Ovary (tissue), 10 donors: ENCODE measurements at places on chromosomes 12 and 14. TPM values are rescaled to one million over a fixed set of nuclear protein-coding genes. Genes with fewer than 3 reads are reported as not detected.

DNA sequence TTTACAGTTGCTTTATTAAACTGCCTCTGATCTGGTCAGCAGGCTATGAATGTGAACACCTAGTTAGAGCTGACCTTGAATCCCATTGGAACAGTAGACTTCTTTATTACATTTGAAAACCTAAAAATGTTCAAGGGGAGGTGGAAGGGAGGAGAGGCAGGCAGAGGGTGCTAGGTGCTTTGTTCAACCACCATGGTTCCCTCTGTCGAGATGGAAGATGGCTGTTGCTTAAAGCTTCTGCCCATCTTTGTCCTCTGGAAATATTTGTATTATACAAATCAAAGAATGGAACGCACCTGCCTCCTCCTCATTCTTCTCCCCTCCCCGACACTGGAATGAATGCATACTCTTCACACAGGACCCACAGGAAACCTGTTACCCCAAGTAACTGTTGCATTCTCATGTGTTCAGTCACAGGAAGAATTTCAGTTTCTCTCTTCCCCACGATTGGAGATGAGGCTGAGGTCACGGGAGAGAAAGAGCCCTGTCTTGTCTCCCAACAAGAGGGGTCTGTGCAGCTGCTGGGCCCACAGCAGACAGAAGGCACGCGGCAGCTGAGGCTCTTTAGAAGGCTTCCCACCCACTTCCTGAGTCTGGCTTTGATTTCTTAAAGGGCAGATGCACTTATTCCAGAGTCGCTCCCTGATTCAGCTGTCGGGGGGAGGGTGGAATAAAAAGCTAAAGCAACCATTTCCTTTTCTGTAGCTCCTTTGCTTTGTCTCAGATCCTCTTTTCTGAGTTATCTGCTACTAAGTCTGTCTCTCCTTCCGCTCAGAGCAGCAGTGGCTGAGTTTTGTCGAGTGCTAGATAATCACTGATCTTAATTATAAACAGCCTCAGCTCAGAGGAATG is 217.9 kb upstream of the BTG1 start:
- H3K27me3 ChIP-seq, result no peaks in the 10 kb centered on the region
- peak; percentile 26 for DNase-seq
- no peaks in the 10 kb centered on the region for H3K36me3 ChIP-seq
- no peak overlapping the region for H3K4me3 ChIP-seq

DNA sequence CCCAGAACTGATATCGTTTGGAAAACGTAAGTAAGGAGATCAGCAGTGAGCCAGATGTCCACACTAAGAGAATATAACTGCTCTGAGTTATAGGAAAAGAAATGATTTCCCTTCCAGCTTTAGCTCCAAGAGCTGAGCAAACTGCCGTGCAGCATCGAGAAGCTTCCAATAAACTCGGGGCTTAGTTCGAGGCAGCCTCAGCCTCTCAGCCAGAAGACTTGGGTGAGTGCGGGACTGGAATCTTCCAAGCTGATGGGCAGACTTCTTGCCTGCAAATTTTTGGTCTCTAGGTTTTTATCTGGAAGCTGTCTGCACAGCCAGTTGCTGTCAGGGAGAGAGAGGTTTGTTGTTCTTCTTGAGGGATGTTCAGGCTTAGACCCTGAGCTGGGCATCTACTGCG is 196.1 kb downstream of the PHETA1 start:
- no peaks in the 10 kb centered on the region for H3K36me3 ChIP-seq
- no peaks in the 10 kb centered on the region for H3K4me1 ChIP-seq
- H3K4me3 ChIP-seq, result no peak overlapping the region
- H3K27me3 ChIP-seq, result no peaks in the 10 kb centered on the region
- DNase-seq, result no peak

- no peaks in the 10 kb centered on the region for H3K36me3 ChIP-seq
- H3K27ac ChIP-seq, result no peak overlapping the region
- no peak overlapping the region for H3K4me3 ChIP-seq
- H3K4me1 ChIP-seq, result peaks cover 2% of the 10 kb centered on the region
- no peak for DNase-seq
These were observed 11.8 kb upstream of the KRT7 start for GRCh38 chr12:52221070-52221781.

- H3K4me3 ChIP-seq, result no peak overlapping the region
- H3K4me1 ChIP-seq, result no peaks in the 10 kb centered on the region
- no peaks in the 10 kb centered on the region for H3K36me3 ChIP-seq
- no peaks in the 10 kb centered on the region for H3K27me3 ChIP-seq
These were observed 9.8 kb upstream of the GMFB start for GRCh38 chr14:54498579-54498978.

GRCh38 chr14:59292921-59293534 is 104.6 kb downstream of the DAAM1 start:
- no peaks in the 10 kb centered on the region for H3K36me3 ChIP-seq
- no peak for DNase-seq
- H3K27ac ChIP-seq, result no peak overlapping the region

DNA sequence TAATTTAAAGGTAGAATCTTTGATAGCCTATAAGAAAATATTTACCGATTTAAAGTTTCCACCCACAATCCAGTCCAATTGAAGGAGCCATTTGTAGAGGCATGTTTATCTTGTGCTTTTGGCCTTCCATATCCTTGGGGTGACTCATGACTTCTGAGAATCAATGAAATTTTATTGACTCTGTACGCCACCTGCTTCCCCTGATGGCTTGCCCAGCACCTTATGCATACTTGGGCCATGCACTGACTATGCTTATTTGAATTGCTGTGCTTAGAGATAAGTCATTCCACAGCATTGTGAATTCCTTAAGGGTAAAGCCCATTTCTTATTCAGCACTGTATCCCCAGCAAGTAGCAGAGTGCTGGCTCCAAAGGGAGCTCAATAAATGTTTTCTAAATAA is 954.8 kb upstream of the SEL1L start:
- H3K27ac ChIP-seq, result no peak overlapping the region
- no peak overlapping the region for H3K4me3 ChIP-seq
- H3K27me3 ChIP-seq, result no peaks in the 10 kb centered on the region
- H3K36me3 ChIP-seq, result no peaks in the 10 kb centered on the region
- no peaks in the 10 kb centered on the region for H3K4me1 ChIP-seq

- no peak overlapping the region for H3K4me3 ChIP-seq
- no peak for DNase-seq
- H3K27ac ChIP-seq, result no peak overlapping the region
- no peaks in the 10 kb centered on the region for H3K36me3 ChIP-seq
- H3K4me1 ChIP-seq, result no peaks in the 10 kb centered on the region
These were observed 23.5 kb downstream of the ASB2 start for GRCh38 chr14:93952829-93953228.

- no peak overlapping the region for H3K4me3 ChIP-seq
- no peaks in the 10 kb centered on the region for H3K27me3 ChIP-seq
- H3K27ac ChIP-seq, result no peak overlapping the region
- H3K36me3 ChIP-seq, result no peaks in the 10 kb centered on the region
- H3K4me1 ChIP-seq, result no peaks in the 10 kb centered on the region
These were observed 3.0 kb downstream of the GZMB start for GRCh38 chr14:24630872-24631477.

DNA sequence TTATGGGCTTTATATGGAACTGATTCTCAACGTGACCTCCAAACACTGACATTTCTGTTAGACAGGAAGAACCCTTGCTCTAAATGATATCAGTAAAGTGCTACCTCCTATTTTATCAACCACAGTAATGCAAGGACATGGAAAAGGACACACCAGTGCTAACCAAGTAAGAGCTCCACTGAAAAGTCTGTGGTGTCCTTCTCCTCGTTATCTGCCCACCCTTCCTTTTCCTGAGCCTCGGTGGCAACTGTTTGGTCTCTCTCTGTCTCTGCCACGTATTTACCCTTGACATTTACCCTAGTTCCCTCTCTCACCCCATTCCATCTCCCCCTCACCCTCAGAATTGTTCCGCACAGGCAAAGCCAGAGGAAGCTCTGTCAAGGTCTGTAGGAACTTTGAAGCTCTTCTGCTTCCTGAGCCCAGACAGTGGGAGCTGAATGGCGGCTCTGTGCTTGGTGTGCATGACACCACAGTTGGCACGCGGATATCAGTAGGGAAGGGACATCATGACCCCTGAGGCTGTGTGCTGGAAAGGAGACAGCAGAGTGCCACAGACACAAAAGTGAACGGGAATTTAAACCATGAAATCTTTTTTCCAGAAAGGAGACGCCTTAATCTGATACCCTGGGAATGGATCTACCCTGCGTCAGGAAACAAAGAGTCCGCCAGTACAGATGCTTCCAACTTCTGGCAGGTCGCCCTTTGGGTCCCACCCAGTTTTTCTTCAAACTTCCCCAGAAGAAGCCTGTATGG is 50.8 kb downstream of the NTN4 start:
- H3K4me3 ChIP-seq, result no peak overlapping the region
- H3K4me1 ChIP-seq, result peaks cover 2% of the 10 kb centered on the region
- no peaks in the 10 kb centered on the region for H3K27me3 ChIP-seq
- no peak overlapping the region for H3K27ac ChIP-seq
- no peaks in the 10 kb centered on the region for H3K36me3 ChIP-seq

GRCh38 chr12:98456576-98457573 is 58.5 kb upstream of the TMPO start:
- no peak overlapping the region for H3K27ac ChIP-seq
- no peaks in the 10 kb centered on the region for H3K36me3 ChIP-seq
- no peaks in the 10 kb centered on the region for H3K4me1 ChIP-seq
- peak overlapping the region; percentile 37 for H3K4me3 ChIP-seq
- no peaks in the 10 kb centered on the region for H3K27me3 ChIP-seq

GRCh38 chr14:74763803-74764531 is 851 bp downstream of the YLPM1 start:
- H3K27me3 ChIP-seq, result no peaks in the 10 kb centered on the region
- peak overlapping the region; percentile 58 for H3K27ac ChIP-seq
- no peaks in the 10 kb centered on the region for H3K36me3 ChIP-seq
- peaks cover 8% of the 10 kb centered on the region for H3K4me1 ChIP-seq
- peak; percentile 21 for DNase-seq

- H3K4me3 ChIP-seq, result peak within 1 kb of the TSS; percentile 60
- peaks cover 2% of the 10 kb centered on the region for H3K4me1 ChIP-seq
- peak; percentile 74 for DNase-seq
- H3K27ac ChIP-seq, result peak within 1 kb of the TSS; percentile 59
- no peaks in the 10 kb centered on the region for H3K27me3 ChIP-seq
These were observed at the start of gene PKP2 for GRCh38 chr12:32896432-32897280. PKP2 (minus strand) TSS chr12:32896777; CDS start chr12:32896731, 46 bp downstream.

- no peak for DNase-seq
- no peaks in the 10 kb centered on the region for H3K36me3 ChIP-seq
- no peak overlapping the region for H3K4me3 ChIP-seq
- H3K4me1 ChIP-seq, result no peaks in the 10 kb centered on the region
- no peak overlapping the region for H3K27ac ChIP-seq
These were observed 215.7 kb downstream of the CPNE8 start for GRCh38 chr12:38689704-38690103.

DNA sequence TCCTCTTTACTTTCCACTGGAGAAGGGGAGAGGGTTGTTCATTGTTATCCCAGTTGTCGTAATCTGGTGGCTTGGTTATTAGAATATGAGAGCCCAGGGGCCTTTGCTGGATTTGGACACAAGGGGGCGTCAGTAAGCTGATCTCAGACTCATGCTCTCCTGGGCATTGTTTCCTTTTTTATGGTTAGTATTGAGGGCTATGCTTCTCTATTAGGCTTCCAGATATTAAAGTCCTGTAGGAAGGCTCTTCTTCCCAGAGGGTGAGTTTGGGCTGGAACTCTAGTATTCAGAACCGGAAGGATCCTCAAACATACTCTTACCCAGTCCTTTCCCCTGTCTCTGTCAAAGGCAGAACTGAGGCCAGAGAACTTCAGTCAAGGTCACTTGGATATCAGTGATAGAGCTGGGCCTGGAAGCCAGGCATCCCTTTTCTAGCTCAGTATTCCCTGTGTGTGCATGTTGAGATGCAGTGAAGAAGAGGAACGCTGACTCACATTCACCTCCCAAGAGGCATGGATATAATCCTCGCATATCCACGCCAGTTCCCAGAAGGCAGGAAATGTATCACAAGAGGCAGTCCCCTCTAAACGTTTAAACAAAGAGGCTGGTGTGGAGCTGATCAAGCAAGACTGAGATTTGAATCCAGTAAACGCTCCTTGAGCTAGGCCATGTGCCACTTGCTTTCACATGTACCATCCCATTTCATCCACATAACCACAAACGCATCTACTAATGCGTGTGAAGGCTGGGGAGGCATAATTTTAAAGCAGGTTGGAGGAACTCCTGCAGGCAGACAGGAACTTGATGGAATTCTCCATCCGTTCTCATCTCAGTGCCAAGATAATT is 41.6 kb downstream of the UBE3B start:
- no peaks in the 10 kb centered on the region for H3K27me3 ChIP-seq
- no peak overlapping the region for H3K4me3 ChIP-seq
- H3K36me3 ChIP-seq, result no peaks in the 10 kb centered on the region
- peak; percentile 71 for DNase-seq
- H3K27ac ChIP-seq, result no peak overlapping the region

DNA sequence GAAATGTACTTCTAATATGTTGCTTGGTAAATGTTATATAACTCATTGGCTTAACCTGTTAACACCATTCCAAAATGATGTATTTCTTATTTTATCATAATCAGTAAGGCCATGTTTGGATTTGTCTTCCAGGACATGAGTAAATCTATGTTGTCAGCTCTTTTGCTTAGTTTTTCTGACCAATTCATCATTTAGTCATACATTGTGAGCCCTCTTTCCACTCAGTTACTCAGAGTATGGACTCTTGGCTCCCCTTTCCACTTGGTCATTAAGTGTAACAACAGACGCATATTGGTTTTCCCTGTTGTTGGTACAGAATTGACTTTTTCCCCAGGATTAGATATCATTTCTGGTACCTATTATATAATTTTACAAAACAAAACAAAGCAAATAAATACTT is 9.0 kb upstream of the CLEC4D start:
- no peak for DNase-seq
- H3K36me3 ChIP-seq, result no peaks in the 10 kb centered on the region
- H3K4me3 ChIP-seq, result no peak overlapping the region
- H3K27me3 ChIP-seq, result no peaks in the 10 kb centered on the region
- no peak overlapping the region for H3K27ac ChIP-seq

DNA sequence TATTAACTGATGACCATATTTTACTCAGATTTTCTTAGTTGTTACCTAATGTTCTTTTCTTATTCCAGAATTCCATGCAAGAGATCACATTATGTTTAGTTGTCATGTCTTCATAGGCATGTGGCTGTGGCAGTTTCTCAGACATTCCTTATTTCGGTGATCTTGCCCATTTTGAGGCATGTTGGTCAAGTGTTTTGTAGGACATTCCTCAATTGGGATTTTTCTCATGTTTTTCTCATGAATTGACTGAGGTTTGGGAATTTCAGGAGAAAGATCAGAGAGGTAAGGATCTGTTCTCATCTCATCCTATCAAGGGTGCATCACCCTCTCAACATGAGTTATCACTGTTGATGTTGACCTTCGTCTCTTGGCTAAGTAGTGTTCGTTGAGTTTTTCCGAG is 81.3 kb downstream of the CHST11 start:
- H3K36me3 ChIP-seq, result no peaks in the 10 kb centered on the region
- peaks cover 1% of the 10 kb centered on the region for H3K4me1 ChIP-seq
- H3K4me3 ChIP-seq, result no peak overlapping the region
- no peak overlapping the region for H3K27ac ChIP-seq
- DNase-seq, result no peak

YY1 gene
- total RNA-seq, result 41.0 TPM

PRIMA1 gene
- total RNA-seq, result 4.3 TPM

A2M gene
- total RNA-seq, result 329 TPM

CPNE6 gene
- not detected for total RNA-seq

CARMIL3 gene
- total RNA-seq, result not detected

RERG gene
- 47.9 TPM for total RNA-seq

RIMBP2 gene
- 1.1 TPM for total RNA-seq

KRT72 gene
- not detected for total RNA-seq

GLIPR1L1 gene
- total RNA-seq, result not detected

NEK9 gene
- total RNA-seq, result 58.1 TPM

DENND5B gene
- total RNA-seq, result 47.9 TPM
